Stimulated activated naive CD4-positive, alpha-beta T cell treated with Interleukin-2 at 50 U/mL for 16 hours (primary cell): ENCODE measurements at places on chromosomes 11 and 22.

DNA sequence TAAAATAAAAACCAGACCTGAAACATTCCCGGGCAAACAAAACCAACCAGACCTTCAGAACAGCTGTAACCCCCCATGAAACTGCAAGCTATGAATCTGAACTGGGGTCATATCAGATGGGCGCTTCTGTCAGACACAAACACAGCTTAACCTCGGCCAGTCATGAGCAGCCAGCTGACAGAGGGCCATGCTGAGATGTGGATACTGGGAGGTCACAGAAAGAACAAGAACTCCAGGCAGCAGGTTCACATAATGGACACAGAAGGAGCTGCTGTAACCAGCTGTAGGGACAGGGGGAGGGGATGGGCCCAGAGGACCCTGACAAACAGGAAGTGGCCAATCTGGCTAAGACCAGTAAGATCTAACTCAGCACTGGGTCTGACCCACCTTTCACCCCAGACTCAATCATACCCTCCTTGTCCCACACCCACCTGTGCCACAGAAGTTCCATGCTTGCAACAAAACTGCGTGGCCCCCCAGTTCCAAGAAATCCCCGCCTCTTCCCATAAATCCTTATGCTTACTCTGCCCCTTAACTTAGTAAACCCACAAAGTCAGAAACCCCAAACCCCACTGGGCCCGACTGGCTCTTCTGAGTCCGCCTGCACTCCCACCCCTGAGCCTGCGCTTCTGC lies 4.0 kb downstream of the APOL4 start:
- no peak for DNase-seq

DNA sequence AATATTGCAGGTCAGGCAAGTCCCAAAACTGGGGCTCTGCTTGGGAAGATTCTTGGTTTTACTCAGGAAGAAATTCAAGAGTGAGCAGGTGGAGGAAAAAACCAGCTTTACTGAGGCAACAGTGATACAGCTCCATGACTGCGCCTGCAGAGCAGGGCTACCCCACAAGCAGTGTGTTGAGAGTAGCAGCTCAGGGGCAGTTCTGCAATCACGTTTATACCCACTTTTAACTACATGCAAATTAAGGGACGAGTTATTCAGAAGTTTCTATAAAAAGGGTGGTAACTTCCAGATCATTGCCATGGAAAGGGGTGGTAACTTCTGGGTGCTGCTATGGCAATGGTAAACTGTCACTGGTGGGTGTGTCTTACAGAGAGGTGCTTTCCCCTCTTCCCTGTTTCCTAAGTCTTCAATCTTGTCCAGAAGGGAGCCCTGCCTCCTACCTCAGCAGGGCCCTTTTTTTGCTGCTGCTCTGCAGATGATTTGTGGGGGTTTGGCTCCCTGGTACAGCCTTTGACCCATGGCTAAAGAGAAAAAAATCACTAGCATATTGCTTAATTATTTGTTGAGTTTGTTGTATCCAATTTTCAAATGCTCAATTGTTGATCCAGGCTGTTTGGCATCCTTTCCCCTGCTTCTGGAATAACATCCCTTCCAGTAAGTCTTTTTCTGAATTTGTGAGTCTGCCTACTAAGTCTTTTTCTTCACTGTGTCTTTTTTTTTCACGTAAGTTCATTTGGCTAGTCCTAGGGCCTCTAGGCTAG lies 30.0 kb upstream of the ME3 start:
- no peak for DNase-seq

- DNase-seq = no peak
Measured at GRCh38 chr11:32400196-32400595, 35.1 kb downstream of the WT1 start.

DNA sequence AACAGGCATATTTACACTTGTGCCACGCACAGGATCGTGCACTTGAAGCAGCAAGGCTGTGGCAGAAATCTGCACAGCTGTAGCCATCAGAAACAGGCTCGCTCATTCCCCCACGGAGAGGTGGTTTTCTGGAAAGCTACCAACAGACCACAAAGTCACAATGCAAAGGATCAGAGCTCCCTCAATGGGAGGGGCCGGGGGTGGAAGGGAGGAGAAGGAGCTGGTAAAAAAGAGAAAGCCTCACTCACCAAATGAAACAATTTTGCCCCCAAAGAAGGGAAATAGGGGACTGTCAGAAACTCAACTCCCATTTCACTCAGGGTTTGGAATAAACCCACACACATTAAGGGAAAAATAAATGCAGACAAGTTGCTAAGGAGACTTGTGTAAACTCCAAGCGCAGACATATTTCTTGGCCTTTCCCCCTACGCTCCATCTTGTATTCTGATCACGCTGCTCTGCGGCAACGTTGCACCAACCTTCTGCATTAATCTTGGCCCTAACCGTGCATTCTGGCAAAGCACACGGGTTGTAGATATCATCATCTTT lies 43.2 kb upstream of the BLID start:
- DNase-seq = no peak

DNA sequence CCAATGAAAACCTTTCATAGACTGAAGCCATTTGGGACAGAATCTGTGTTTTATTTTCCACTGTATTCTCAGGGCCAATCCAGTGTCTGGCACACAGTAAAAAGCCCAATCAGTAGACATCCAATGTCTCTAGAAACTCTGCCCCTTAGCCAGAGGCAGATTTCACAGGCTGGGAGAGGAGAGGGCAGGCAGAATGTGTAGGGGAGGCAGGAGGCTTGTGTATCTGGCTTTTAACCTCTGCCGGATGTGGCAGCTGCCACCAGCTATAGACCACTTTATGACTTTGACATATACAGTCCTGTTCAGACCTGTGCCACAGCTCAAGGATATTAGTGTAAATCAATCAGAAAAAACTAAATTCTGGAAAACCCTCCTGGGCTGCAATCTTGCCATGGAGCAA lies 4.4 kb downstream of the EXPH5 start:
- no peak for DNase-seq

DNA sequence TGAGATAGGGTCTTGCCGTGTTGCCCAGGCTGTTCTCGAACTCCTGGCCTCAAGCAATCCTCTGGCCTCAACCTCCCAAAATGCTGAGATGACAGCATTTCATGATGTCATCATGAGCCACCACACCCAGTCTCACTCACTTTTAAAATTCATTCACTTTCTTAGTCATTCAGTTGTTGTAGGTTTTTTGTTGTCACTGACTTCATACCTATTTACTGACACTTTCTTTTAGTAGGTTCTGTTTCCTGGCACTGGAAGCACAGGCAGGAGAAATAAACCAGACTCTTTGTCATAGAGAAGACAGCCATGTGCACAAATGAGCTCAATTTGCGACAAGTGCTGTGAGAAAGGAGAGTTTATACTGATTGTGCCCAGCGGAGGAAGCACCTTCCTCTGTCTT lies 10.5 kb downstream of the ART5 start:
- DNase-seq = no peak
